ENCODE measurements at places on chromosomes 3 and 15.

GRCh38 chr3:22216601-22217000 is 465.6 kb upstream of the ZNF385D start:
- no peak for DNase-seq

DNA sequence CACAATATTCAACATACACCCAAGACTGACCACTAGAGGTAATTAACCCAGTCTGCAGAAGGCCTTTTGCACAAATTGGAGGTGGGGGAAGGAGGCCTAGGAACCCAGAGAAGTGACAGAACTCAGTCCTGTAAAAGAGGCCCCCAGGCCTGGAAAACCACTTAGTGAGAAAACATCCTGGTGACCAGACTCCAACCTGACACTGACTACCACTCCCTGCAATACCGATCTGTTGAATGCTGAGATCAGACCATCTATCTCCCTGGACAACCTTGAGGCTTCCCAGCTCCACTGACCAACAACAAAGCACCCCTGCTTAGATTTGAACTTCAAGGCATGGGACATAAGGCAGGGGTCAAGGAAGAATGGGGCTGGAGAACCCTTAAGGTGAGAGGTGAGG is 261.9 kb upstream of the WNT5A start:
- DNase-seq: no peak

DNA sequence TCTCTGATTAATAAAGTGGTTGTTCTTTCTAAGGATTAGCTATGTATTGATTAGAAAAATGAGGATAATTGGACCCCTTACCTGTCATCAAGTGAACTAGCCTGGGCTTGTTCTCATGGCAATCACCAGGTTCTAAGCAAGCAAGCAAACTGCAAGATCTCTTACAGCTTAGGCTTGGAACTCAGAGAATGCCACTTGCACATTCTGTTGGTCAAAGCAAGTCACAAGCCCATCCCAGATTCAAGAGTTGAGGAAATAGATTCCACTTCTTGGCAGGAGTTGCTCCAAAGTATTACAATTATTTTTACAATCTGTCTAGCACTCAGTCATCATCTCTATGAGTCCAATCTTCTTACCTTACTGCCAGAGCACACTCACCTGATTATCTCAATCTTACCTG is 180.3 kb downstream of the SYNPR start:
- no peak for DNase-seq

DNA sequence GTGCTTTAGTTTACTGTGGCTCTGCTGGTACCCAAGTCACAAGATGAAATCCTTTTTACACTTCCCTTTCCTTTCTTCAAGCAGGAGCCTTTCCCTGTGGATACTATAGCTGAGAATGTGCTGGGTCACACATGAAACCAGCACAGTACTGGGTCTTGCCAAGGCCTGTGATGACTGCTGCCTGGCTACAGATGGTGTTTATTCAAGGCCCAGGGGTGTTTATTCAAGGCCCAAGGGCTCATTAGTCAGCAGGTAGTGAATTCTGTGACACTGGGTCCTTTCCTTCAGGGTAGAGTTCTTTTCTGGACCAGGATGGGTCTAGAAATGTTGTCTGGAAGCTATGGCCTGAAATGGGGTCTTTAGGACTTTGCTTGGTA is 99.4 kb downstream of the SH3GL3 start:
- DNase-seq: no peak

DNA sequence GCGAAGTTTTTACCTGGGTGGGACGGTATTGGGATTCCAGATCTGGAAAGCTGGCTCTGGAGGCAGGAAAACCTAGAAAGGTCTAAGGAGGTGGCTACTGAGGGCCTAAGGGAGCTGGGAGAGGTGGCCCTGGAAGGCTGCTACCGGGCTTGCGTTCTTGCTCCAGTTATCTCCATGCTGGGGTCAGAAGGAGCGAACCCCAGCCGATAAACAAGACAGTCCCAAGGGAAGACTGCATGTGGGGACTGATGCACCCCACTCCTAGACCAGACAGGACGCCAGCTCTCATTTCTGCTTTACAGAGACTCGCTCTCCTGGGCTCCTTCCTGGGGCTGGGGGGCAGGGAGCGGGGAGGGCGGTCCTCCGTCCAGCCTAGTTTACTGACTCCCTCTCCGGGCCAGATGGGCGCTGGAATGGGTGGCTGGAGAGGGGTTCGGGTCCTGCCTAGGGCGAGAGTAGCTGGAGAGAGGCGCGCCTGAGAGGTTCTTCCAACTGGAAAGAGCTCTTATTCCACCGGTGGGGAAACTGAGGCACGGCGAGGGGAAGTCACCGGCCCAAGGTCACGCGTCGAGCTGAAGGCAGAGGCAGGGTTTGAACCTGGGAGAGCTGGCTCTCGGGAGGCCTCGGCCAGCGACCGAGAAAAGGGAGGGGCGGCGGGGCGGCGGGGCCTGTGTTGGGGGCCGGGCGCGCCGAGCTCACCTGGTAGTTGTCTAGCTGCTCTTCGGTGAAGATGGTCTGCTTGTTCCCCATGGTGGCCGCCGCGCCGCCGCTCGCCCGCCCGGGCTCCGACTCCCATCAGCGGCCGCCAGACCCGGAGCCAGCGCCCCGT is 565 bp downstream of the CIB2 start:
- no peak for DNase-seq

- no peak for DNase-seq
Measured at GRCh38 chr3:111923806-111924205, 55.0 kb upstream of the ABHD10 start.

DNA sequence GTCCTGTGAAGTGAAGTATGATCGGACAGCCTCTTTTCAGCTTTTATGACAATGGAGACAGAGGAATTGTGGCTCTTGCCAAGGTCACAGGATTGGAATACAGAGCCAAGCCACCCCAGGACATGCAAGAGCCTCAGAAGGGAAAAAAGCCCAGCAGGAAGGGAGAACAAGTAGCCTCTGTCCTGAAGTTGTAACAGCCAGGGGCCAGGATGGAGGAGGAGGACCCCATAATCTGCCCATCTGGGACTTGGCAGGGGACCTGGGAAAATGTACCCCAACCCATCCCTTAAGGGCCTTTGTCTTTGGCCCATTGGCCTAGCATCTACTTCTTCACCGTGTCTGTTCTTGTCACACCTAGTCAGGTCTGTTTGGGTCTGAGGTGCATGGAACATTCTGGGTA is 60.4 kb upstream of the POLG start:
- DNase-seq: no peak

- no peak for DNase-seq
Measured at GRCh38 chr3:122955916-122956692, 71.5 kb downstream of the SEMA5B start.

DNA sequence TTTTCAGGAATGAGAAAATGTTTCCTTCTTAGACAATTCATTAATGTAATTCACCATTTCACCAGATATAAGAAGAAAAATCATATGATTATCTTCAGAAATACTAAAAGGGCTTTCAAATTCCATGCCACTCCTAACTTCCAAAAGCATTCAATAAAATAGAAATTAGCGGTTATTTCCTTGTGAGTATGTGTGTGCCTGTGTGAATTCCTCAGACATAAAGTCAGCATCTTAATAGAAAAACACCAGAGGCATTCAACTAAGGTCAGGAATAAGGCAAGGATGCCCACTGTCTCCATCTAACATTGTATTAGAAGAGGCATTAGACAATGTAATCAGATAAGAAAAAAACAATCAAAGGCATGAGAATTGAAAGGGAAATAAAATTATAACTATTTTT is 88.4 kb downstream of the PLCH1 start:
- no peak for DNase-seq

DNA sequence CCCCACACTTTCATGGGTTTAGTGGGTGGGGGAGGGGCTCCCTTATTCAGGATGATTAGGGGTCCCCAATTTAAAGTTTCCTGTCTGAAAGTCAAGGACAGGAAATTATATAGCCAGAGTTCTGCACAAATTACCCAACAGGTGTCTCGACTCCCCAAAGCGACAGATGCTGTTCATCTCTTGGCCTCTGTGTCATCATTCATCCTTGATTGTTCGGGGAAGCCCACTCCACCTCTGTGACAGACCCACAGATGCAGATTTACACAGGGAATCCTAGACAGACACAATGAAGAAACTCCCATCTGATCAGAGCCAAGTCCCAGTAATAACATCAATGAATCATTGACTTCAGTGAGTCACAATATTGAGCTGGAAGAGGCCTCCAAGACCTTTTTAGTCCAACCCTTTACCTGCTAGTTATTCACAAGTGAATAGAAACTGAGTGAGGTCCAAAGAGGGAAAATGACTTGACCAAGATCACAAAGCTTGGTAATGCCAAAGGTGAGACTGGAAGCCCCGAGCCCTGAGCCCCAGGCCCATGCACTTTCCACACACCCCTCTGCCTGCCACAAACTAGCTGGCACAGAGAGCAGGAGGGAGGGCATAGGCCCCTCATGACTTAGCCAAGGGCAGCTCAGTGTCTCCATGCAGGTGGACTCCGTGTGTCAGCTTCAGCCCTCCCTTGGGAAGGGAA is 7.9 kb upstream of the SRP14 start:
- DNase-seq: no peak

- DNase-seq: no peak
Measured at GRCh38 chr15:31106495-31107300, 5.2 kb upstream of the TRPM1 start.

DNA sequence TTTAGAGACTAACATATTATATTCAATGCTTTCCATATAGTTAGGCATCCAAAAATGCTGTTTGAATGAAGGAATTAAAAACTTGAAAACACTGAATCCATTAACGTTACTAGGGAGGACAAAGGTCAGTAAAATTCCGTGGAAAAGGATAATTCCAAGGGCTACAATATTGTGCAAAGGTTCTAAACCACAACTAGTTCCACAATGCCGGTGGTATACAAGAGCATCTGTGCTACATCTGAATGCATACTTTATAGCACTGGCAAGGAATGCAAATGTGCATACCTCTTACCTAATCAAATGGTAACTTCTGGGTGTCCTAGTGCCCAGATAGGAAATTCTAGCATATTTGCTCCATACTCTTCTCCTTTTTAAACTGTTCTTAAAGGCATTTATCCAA is 2.2 kb downstream of the ICE2 start:
- no peak for DNase-seq

DNA sequence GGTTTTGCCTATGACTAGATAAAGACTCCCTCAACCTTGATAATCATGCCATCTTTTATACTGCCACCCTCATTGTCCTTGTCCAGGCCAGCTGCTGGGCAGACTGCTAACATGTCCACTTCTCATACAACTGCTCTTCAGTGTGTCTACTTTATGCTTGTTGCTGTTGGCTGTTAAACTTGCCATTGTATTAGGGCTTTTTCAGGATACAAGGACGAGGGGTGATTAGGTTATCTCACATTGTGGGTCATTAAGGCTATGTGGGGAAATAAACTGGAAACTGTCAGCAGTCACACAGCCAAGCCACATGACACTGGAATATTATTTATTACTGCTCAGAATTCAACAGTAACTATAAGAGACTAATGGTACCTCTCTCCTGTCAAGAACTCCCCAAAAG is 36.1 kb downstream of the STARD9 start:
- DNase-seq: no peak

- no peak for DNase-seq
Measured at GRCh38 chr3:119276680-119277079, 17.5 kb upstream of the ARHGAP31 start.

- DNase-seq: no peak
Measured at GRCh38 chr3:87771337-87772192, 287.2 kb downstream of the CGGBP1 start.

- DNase-seq: peak; percentile 42
Measured at GRCh38 chr3:149299938-149300801, 33.3 kb downstream of the TM4SF18 start.

DNA sequence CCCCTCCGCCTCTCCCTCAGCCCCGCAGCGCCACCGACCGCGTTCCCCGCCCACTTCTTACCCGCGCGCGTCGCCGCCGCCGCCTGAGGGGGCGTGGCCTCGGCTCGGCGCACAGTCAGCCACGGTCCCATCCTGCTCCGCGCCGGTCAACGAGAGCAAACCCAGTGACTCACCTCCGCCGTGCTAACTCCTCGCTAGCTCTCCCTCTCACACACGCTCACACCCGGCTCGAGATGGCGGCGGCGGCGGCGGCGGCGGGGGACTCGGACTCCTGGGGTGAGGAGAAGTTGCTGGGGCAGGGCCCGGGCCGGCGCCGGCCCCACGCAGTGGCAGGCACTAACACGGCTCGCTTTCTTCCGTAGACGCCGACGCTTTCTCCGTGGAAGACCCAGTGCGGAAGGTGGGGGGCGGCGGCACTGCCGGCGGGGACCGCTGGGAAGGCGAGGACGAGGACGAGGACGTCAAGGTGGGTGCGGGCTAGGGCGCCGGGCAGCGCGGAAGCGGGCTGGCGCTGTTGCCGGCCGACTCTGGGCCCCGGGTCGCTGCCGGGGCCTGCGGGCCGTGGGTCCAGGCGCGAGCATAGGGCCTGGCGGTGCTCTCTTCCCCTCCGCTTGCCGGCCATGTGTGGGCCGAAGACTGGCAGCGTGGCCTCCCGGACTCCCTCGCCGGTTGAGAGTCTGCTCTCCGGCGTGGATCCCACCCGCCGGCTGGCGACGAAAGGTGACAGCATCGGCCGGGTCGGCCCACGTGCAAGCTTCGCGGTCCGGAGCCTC is at the start of gene EIF3J:
TSS of gene EIF3J (plus strand) at position 186 of the 773 bp plus-strand sequence. CDS start at position 234, 48 bp downstream.
- DNase-seq: peak; percentile 81

GRCh38 chr3:123488645-123489347 is 39.9 kb upstream of the ADCY5 start:
- no peak for DNase-seq

DNA sequence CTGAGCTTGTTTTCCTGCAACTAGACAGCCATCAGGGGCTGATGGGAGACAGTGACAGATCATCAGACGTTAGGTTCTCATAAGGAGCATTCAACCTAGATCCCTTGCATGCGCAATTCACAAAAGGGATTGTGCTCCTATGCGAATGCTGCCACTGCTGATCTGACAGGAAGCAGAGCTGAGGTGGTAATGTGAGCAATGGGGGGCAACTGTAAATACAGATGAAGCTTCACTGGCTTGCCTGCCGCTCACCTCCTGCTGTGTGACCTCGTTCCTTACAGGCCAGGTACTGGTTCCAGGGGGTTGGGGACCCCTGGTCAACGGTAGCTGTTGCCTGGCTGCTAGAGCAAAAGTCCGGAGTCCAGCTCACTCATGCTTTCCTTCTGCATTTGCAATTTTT is 26.4 kb upstream of the KCNAB1 start:
- DNase-seq: no peak

DNA sequence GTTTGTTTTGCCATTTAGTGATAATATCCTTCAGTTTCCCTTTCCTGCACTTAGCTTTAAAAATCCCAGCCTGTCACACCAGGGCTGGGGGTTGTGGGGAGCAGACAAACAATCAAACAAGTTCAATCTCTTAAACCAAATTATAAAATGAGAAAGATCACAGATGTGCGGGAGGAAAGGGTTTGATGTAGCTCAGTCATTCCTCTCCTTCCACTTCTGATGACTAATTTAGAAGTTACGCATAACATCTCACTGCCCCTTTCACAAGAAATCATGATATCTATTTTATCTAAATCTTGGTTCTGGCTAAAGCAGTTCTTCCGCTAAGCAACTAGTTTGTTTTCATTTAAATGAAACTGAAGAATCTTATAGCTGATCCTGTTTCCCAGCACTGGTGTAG is 34.1 kb upstream of the ATG7 start:
- DNase-seq: no peak

Measured in NCI-H1105 treated with DMSO at 0.1 percent for 48 hours (cell line).